Stimulated activated CD4-positive, alpha-beta T cell treated with anti-CD3 and anti-CD28 coated beads, Interleukin-2, amount 100 ng/mL, for 24 hours (primary cell): ENCODE measurements at places on chromosomes 3 and 15.
A peak's percentile ranks its signal among the peaks of the same experiment; 100 is the strongest.

DNA sequence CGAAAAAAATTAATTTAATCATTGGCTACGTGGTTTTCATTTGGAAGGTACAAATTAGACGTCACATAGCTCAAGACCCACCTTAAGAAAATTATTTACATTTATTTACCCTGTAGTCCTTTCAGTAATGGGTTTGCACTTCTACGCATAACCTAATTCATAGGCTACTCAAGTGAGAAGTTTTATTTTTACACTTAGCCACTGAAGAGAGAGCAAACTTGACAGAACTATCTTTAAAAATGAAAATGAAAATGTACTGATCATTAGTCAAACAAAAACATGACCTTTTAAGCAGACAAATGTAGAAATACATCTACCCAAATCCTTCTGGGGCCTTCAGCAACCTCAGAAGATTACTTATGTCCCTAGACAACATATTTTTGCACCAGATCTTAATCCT lies 269.4 kb upstream of the TTC14 start:
- DNase-seq: no peak

- no peak for DNase-seq
Measured at GRCh38 chr3:147391781-147392624, 14.3 kb downstream of the ZIC4 start.

DNA sequence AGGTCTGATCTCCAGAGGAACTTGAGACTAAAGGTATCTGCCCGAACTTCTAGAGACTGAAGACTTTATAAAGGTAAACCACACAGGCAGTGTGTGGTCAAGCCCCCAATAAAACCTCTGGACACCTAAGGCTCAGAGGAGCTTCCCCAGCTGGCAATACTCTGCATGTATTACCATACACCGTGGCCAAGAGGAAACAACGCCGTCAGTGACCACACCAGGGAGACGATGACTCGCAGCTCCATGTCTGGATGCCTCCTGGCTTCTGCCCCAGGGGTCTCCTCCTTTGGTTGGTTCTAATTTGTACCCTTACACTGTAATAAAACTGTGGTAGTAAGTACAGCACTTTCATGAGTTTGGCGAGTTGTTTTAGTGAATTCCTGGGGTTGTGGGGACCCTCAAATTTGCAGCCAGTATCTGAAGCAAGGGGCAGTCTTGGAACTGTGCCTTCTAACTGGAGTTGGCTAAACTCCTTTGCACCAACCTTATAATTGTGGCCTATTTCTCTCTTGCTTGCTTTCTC lies 32.1 kb upstream of the BCL2L10 start:
- no peak for DNase-seq

DNA sequence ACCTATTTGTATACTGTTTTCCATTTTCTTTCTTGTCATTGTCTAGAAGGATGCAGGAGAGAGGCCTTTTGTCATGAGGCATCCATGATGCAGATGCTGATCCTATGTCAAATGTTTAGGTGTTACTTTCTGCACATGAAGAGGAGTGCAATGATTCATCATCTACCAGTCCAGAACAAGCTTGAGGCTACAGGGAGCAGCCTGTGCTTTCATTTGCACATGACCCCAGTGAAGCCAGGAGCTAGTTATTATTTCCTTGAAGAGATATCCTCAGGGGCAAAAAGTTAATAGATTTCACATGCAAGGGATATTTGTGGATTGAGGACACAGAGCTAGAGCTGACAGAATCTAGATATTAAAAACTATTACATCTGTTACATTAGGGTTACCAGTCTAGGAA lies 204.4 kb upstream of the TGFBR2 start:
- DNase-seq: no peak

DNA sequence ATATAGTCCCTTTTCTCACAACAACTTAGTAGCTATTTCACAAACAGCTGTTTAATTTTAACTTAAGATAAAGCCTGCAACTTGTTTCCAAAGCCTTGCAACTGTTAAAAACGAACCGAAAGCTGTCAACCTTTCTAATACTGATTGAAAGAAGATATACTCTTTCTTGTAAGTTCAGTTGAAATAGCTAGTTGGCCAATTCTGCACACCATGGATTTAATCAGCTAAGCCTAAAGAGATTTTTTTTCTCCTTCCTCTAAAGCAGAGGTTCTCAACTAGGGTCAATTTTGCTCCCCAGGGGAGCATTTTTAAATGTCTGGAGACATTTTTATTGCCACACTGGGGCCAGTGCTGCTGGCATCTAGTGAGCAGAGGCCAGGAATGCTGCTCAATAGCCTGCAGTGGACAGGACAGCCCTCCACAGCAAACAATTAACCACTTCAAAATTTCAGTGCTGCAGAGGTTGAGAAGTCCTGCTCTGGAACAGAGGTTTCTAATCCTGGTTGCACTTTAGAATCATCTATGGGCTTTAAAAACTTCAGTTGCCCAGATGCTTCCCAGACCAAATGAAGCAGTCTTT lies 26.2 kb downstream of the MINDY4B start:
- no peak for DNase-seq

DNA sequence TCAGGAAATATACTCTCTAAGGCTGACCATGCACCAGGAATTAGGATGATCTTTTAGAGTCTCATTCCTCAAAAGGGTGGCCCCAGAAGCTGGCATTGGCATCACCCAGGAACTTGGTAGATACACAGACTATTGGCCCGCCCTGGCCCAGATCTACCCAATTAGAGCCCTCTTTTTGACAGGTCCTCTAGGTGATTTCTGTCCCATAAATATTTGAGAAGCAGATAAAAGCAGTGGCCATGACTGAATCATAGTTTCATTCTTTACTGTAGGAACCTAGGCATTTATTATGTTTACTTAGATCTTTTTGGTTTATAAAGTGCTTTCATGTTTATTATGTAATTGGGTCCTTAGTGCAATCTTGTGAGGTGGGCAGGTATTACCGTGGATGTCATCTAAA lies 7.6 kb downstream of the TLNRD1 start:
- no peak for DNase-seq

DNA sequence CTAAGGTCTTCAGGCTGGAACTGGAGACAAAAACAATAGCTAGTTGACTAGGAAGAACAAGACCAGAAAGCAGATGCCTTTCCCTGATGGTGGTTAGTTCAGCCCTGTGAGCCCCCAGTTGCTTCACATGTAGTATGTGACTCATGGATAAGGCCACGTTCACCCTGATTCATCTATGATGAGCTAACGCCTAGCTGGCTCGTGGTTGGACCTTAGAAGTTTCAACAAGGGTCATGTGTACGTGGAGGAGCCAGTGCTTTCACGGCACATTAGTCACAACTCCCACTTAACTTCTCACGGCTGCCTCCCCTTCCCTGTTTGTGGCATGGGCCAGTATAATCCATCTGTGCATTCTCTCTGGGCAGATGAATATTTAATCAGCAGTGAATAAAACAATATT lies 20.6 kb downstream of the COL8A1 start:
- no peak for DNase-seq

- DNase-seq: no peak
Measured at GRCh38 chr15:101620671-101621070, 31.5 kb downstream of the TM2D3 start.

DNA sequence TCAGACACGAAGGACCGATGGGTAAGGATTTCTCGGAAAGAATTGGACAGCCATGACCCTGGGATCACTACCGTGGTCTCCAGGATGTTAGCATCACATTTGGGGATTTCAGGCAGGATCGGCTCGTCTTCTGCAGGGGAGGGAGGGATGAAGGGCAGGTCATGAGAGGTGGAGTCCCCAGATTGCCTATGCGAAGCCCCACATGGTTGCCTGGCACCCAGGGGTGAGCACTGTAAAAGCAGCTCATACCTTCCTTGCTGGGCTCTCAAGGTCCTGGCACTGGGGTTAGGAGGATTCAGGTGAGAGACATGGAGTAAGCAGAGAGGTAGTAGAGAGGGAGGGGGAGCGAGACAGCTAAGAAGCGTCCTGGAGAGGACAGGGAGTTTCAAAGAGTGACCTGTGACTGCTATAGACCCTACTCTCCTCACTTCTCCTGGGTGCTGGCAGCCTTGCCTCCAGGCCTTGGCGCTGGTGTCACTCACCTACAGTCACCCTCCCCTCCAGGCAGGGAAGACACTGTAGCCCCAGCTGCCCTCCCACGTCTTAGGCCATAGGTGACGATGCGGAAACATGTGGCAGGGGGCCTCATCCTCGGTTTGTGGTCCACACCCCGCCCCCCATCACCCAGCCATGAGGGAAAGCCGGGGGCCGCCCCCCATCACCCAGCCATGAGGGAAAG lies 15.0 kb upstream of the EHD4 start:
- no peak for DNase-seq

- DNase-seq: no peak
Measured at GRCh38 chr15:25891081-25891480, 28.0 kb upstream of the ATP10A start.

DNA sequence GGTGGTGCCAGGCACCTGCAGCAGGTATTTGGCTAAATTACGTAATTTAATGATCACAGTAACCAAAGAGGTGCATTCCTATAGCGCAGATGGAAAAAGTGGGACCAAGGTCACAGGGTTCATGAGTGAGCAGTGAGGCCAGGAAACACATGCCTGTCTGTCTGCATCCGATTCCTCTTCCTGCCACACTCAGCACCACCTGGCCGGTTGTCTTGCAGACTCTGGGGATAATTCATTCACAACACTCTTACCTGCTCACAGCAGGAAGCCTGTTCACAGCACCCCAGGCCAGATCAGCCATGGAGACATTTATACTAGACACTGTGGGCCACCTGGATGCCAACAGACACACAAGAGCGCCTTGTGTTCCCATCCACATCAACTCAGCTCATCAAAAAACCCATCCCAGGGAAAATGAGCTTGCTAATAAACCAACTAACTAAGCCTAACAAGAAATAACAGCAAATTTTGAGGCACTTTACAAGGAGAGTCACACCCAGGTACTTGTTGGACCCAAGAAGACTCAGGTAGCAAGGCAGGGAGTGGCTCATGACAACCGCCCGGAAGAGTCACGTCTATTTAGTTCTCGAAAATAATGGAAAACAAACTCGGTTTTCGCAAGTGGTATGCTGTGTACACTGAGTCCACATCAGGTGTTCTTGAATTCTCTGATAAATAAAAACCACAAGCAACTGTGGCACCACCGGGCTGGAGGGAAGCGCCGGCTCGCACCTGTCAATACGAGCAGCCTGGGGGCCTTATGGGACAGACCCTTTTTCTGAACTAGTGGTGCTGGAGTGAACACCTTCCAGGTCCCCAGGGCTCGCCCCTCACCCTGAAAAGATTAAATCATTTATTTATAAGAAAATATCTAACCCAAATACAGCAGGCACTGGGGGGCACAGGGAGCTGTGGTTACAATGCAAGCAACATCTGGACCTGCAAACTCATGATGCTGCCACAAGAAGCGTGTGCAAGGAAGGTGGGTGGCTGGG lies 40.5 kb downstream of the FAM174B start:
- no peak for DNase-seq

DNA sequence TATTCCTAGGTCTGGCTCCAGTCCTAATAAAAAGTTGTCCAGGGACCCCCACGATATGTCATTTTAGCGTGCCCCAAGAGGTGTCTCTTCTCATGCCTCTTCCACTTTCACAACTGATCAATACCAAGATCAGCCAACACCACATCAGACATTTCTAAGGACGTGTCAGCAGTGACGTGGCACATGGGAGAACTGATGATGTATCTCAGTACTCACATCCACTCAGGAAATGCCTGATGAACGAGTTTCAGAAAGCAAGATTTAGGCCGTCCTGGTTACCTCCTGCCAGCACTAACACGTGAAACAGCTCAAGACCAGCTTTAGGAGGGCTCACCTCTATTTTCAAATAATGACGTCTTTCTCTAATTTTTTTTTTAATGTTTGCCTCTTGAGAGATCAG lies 19.6 kb downstream of the VGLL4 start:
- DNase-seq: peak; percentile 68

DNA sequence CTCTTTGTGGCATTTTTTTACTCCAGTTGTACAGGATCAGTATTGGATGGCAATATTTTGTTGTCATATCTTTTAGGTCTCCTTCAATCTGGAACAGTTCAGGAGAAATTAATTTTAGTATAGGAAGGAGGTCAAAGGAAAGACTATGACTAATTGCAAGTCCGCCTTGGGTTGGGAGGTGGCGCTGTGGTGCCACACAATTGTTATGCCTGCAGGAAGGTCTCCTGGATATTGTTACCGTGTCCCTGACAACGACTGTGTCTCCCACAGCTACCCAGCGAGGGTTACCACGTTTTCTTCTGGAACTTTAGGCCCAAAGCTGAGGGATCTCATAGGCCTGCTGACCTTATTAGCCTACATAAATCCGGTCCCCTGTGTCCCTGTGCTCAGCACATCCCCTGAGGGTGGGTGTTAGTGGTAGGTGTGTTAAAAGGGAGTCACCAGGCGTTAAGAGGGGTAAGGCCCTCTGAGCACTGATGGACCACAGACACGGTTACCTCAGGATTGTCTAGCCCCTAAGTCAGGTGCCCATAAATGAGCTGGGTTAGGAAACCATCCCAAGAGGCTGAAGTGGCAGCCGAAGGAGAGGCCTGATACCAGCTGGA lies 31.5 kb downstream of the KCNAB1 start:
- DNase-seq: peak; percentile 62

DNA sequence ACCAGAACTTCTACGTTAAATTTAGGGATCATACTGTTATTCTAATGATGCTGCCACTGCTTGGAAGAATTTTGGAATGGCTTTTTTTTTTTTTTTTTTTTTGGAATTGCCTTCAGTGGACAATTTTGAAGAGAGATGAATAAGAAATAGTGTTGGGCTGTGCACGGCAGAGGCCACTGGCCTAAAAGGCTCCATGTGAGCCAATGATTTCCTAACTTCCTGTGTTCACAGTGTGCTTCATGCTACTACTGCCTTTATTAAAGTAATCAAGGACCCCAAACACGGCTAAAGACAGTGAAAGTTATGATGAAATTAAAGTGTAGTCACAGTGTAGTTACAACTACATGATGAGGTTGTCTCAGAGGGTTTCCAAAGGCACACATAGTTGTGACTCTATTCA lies 100.8 kb upstream of the TNFAIP8L3 start:
- no peak for DNase-seq
